ENCODE measurements at places on chromosomes 2 and 18.

- DNase-seq: no peak
These were observed 233.4 kb downstream of the CELF4 start for GRCh38 chr18:37332219-37332618.

GRCh38 chr2:88874063-88874657 lies 182.7 kb downstream of the RPIA start:
- DNase-seq: peak; percentile 32

DNA sequence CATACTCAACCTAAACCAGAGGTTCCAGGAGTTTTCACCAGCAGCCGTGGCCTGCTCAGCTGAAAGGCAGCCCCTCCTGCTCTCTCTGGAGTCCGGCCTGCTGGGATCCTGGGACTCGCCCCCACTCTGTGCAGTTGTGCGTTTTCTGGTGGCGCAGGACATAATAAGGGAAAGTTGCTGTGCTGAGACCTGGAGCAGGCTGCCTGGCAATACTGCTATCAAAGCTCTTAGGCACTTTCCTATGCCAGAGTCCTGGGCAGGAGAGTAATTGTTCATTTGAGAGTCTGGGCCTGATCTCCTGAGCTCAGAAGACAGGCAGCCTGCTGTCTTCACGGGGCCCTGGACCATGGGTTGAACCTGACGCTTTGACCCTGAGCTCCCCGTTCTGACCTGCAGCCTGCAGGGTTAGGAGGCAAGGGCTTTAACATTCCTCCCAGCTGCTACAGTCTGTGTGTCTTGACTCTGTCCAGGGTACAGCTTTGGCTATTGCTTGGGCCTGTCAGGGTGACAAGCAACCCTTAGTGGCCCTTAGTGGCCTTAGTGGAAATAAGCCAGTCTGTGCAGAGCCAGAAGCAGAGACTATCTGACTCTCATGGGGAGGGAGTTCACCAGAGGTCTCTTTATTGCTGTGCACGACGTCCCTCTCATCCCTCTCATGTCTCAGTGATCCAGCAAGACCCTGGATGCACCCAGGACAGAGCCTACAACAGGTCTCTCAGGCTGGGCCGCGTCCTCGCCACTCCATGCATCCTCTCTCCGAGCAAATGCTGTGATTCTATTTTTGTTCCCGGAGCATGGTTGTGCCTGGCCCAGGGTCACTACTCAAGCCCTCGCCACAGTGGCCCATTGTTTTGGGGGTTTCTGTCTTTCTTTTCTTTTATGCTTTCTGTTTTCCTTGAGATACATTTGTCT lies 60.6 kb downstream of the ACKR3 start:
- no peak for DNase-seq

DNA sequence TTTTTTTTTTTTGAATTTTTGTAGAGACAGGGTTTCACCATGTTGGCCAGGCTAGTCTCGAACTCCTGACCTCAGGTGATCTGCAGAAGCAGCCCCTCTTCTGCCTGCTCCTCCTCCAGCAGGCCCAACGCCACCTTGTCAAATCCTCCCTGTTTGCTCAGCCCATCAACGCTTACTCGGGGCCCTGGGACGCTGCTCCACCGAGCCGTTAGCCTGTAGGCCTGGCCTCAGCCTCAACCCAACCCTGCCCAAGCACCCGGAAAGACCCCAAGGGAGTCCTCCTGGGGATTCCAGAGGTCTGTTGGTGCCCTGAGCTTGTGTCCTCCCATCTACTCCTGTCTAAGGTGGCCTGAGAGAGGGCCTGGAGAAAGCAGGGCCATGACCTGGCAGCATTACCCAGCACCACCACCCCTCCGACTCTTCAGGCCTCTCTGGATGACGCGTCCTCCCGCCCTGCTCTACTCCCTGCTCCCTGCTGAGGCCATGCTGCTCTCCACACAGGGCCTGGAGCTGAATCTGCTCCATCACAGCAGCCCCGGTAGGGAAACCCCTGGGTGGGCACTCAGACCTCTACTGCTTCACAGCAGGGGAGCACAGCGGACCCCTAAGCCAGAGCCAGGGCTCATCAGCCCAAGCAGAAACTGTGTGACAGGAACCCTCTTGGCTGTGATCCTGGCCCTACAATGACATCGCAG lies 3.2 kb downstream of the STK25 start:
- no peak for DNase-seq

GRCh38 chr2:224180810-224181209 lies 141.7 kb upstream of the SERPINE2 start:
- no peak for DNase-seq
